ENCODE measurements at places on chromosomes 2 and 18.

GRCh38 chr2:207835805-207836204 is 66.1 kb upstream of the FZD5 start:
- no peak for DNase-seq

DNA sequence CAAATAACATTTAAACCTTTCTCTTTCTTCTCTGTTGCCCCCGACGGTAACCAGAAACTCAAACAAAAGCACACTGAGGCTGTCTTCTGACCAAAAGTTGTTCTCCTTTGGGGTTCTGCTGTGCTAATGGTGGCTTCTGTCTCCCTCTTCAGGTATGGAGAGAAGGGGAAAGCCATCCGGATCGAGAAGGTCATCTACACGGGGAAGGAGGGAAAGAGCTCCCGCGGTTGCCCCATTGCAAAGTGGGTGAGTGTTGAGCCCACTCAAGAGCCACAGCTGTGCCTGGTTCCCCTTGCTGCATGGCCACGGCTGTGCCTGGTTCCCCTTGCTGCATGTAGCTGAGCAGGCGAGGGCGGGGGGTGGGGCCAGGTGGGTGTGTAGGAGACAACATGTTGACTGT is 67.4 kb downstream of the BOLA3 start:
- DNase-seq, result no peak

DNA sequence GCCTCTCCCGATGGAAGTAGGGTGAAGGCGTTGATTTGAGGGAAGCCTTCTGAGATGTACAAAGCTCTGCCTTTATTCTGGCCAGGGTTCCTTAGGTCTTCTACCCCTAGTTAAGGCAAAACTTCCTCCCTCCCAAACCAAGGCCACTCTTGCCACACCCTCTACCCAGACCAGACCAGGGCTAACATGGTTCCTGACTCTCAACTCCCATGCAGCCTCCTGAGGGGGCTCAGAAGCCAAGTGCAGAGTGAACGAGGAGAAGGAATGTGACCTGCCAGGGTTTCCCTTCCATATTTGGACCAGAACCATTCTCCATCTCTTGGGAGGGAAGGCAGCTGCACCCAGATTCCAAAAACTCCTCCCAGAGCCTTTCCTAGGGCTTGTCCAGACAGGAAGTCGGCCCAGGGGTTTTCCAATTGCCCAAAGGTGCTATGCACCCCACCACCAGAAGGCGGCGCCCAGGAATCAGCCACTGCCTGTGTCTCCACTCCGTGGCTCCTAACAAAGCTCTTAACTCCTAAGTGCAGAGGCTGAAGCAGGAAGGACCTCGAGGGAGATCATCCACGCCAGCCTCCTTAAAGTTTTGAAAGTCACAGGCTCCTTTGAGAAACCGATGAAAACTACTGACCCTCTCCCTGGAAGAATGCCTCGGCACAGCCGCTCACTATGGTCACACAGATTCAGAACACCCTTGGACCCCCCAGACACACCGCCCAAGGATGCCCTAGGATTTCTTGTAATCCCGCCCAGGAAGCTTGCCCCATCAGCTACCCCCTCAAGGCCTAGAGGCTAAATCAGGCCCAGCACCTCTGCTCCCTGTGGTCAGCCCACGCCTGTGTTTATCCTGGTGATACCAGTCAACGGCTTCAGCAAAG is 157.8 kb downstream of the SMAD2 start:
- no peak for DNase-seq

DNA sequence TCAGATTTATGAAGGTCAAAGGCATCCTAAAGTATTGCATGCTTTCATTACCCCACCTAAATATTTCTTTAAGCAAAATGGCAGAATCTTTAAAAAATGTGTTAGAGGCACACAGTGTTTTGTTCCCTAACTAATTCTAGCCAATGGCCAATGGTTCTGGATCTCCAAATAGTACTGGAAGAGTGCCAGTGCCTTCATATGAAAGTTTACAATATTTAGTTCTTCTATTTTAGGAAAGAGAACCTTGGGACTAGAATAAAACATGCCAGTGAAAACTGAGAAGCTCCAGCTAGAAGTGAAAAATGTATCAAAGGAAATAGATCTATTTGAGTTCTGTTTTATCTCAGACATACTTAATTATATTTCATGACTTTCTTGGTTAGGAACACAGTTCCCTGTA is 37.1 kb downstream of the TACR1 start:
- no peak for DNase-seq

- no peak for DNase-seq
Measured at GRCh38 chr2:42648796-42649195, 80.4 kb downstream of the MTA3 start.

- no peak for DNase-seq
Measured at GRCh38 chr18:43393174-43393573, 115.9 kb upstream of the SYT4 start.

DNA sequence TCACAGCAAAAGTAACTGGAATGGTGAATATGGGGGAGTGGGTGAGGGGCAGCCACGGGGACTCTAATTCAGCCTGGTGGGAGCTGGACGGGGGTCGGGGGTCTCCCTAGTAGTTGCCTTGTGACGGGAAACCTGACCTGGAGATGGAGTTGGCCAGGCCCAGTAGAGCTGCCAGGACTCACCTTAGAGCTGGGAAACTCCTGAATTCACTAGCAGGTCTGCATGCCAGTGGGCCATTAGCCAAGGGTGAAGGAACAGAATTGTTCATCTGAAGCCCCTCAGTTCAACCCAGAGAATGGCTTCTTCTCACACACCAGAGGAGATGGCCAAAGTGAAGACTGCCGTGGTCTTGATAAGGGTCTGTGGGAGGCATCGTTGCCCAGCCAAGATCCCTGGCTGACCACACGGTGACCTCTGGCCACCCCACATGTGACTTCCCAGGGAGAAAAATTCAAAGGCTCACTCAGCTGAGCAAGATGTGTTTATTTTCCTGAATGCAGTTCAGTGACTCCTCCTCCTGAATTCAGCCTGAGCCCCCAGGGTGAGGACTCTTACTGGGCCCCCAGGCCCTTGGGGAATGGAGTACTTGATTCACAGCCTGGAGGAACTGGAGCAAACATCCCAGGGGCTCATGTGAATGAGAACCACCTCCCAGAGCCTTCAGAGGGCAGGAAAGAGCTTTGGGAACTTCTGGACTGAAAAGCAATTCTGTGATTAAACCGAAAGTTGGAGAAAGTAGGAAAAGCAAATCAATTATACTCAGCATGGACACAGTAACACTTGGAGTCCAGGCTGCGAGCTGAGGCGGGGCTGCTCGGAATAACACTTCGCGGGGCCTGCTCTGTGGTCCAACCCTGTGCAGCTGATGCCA is 25.2 kb downstream of the MOCOS start:
- no peak for DNase-seq

DNA sequence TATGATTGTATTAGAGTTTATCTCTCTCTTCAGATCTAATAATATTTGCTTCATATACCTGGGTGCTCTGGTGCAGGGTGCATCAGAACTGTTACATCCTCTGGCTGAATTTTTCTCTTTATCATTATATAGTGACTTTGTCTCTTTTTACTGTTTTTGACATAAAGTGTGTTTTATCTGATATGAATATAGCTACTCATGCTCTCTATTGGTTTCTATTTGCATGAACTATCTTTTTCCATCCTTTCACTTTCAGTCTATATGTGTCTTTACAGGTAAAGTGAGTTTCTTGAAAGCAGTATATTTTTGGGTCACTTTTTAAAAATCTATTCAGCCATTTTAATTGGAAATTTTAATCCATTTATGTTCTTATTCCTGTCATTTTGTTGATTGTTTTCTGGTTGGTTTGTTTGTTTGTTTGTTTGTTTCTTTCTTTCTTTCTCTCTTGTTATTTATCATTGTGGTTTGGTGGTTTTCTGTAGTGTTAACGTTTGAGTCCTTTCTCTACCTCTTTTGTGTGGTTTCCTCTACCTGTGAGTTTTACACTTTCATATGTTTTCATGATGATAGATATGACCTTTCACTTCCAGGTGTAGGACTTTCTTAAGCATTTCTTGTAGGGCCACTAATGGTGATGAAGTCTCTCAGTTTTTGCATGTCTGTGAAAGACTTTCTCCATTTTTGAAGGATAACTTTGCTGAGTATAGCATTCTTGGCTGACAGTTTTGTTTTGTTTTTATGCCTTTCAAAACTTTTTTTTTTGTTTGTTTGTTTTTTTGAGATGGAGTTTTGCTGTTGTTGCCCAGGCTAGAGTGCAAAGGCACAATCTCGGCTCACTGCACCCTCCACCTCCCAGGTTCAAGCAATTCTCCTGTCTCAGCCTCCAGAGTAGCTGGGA is 54.9 kb downstream of the CCNT2 start:
- DNase-seq, result no peak

GRCh38 chr2:68907232-68907919 is 36.2 kb upstream of the BMP10 start:
- no peak for DNase-seq

All from stimulated activated CD4-positive, alpha-beta T cell treated with anti-CD3 and anti-CD28 coated beads, Interleukin-15, amount 100 ng/mL, for 1 hour (primary cell).